Epithelial cell of esophagus (primary cell): ENCODE measurements at places on chromosomes 12 and 14.

DNA sequence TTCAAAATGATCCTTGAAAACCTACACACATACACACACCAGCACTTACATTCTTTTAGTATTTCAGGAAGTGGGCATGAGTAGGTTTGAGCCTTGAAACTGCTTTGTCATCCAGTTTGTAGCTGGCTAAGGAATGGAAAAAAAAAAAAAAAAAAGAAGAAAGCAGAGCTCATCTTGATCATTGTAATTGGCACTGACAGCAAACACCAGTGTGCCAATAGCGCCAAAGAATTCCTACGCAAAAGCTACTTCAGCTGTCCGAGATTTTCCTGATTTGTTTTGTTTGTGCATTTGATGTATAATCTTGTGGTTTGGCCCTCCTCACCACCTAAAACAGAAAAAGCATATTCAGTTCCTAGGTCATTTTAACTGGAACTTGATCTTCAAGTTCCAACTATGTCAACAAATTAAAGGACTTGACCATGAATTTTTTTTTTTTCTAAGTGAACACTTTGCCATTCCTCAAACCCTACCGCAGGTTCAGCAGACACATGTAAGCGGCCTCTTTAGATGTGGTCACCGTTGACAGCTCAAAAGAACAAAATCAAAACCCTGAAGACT lies 57.3 kb downstream of the FLRT2 start:
- DNase-seq = peak; percentile 70

DNA sequence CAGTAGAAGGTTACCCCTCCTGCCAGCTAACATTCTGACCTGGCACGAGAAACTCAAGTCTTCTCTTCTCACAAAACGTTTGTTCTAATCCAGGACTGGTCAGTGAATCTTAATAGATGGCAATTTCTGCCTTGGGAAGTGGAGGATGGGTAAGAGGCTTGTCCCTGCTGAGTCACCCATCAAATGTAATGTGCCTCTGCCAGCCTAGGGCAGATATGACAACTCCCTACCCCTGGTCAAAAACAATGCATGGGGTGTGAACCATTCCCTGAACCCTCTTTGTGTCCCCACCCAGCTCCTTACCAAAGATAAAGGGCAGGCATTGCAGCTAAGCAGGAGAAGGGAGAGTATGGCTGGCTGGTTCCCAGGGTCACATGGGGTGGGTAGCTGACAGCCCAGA lies 1052.9 kb downstream of the GALC start:
- peak; percentile 48 for DNase-seq

- no peak for DNase-seq
These were observed 97.8 kb downstream of the LLPH start for GRCh38 chr12:66032739-66033138.

DNA sequence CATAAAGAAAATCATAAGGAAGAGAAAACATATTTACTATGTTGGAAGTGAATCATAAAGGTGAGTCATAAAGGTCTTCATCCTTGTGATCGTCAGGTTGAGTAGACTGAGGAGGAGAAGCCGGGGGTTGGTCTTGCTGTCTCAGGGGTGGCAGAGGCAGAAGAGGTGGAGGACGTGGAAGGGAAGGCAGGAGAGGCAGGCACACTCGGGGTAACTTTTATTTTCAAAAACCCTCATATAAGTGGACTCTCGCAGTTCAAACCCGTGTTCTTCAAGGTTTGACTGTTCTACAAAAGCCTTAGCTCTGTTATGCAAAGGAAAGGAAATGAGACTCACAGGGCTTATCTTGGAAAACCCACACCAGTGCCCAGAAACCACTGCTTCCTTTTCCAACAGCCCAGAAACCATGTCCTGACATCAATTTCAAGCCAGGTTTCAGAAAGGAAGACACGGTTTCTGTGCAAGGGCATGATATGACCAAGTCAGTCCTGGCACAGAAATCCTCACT lies 14.0 kb downstream of the SMCO2 start:
- DNase-seq = peak; percentile 70

DNA sequence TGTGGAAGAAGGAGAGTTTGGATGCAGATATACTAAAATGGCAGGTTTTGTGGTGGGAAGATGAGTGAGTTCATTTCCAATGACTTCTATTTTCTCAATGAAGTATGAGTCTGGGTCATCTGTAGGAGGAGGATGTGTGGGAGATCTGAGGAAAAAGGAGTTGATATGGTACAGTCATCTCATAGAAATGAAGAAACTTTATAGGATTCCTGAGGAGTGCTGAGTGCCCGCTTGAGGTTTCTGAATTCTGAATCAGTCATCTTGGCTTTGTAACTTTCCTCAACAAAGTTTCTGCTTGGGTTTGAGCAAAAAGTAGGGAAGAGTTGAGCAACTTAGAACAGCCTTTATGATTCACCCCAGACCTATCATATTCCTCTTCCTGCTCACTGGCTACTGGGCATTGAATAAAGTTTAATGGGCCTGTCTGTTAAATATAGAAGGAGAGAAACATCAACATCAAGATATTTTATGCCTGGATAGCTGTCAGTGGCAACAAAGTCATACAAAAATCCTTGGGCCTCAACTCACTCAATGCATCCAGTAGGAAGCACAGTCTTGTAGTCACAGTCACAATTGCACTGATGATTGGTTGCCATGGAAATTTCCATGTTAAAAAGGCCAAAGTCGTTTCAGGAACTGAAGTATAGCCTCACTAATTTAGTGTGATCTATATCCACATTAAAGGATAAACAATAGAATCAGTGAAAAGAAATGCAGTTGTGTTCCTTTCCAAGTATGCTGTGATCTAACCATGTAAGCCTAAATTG lies 284.7 kb downstream of the DUSP6 start:
- DNase-seq = peak; percentile 90

GRCh38 chr12:32922546-32923297 lies 26.1 kb upstream of the PKP2 start:
- peak; percentile 71 for DNase-seq

DNA sequence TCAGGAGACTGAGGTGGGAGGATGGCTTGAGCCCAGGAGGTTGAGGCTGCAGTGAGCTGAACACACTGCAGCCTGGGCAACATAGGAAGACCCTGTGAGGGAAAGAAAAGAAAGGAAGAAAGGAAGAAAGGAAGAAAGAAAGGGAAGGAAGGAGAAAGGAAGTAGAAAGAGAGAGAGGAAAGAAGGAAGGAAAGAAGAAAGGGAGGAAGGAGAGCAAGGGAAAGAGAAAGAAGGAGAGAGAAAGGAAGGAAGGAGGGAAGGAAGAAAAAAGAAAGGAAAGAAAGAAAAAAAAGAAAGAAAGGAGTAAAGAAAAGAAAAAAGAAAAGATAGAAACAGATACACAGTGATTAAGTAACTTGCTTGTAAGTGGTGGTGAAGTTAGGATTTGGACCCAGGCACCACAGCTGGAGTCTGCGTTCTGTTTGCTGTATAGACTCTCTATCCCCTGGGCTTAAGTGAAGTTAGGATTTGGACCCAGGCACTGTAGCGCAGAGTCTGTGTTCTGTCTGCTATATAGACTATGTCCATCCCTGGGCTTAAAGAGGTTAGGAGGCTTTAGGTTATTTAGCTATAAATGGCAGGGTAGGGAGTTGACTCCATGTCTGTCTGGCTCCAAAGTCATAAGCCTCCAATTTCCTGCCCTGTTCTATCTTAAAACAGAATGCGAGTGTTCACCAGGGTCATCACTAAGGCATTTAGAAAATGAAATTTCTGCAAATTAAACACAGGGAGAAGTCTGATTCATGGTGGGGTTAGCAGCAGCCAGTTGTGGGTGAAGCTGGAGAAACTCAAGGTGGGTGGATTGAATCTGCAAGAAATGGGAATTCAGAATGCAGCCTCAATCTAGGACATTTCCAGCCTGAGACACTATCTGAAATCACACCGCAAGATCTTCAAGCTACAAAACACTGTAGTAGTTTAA lies 13.3 kb upstream of the C12orf75 start:
- DNase-seq = no peak

DNA sequence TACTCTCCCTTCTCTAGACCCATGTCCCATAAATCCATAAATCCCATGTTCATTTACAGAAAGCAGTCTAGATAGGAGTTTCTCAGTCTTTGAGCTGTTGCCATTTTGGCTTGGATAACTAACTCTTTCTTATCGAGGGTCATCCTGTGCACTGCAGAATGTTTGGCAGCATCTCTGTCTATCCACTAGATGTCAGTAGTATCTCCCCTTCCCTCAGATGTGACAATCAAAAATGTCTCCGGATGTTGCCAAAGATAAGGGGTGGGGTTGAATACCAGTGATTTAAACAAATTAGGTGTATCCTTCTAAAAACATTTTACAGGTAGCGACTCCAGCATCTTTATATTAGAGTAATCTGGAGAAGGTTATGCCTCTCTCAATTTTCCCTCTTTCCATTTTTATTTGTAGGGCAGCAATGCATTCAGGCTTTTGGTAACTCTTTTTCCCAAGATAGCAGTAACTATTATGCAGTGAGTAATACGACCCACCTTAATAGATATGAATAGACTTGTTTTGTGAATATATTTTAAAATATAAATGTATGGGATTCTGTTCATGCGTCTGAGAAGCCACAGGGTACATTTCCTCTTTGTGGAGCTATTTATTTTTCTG lies 100.7 kb downstream of the LRRK2 start:
- DNase-seq = peak; percentile 59

- no peak for DNase-seq
These were observed 253.1 kb downstream of the ANO6 start for GRCh38 chr12:45468751-45469615.

- no peak for DNase-seq
These were observed 73.6 kb downstream of the IQSEC3 start for GRCh38 chr12:140162-140561.

- DNase-seq = no peak
These were observed 160.5 kb upstream of the RASSF8 start for GRCh38 chr12:25797949-25798348.

GRCh38 chr12:28216016-28216415 lies 25.8 kb downstream of the CCDC91 start:
- no peak for DNase-seq

DNA sequence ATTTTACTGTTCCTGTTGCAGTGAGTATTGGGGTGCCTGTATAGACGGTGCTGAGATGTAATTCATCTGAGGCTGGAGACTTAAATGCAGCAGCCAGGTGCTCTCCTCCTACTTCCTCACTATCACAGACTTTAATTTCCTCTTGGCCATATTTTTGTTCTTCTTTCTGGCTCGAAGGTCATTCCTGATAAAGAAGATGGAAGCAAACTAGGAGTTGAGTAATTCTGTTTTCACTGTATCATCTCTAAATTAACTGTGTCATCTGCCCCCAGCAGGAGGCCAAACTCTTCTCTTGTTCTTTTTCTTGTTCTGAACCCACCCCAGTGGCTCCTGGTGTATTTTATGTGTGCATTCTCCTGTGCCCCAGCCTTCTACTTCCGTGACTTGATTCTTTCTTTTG lies 141.7 kb upstream of the ARHGAP5 start:
- no peak for DNase-seq

DNA sequence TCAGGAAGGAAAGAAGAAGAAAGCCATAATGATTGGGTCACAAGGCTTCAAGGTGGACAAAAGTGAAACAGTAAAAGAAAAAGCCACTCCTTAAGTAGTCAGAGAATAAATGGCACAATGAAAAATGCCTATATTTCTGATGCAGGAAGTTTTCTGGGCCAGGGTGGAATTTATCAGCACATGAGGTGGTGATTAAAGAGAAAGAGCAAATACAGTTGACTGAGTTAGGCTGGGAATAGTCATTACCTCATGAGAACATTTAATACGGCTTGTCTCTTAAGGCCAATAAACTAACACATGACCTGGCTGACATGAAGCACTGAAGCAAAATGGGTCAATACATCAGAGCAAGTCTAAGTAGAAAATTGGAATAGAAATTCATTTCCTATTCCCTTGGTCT lies 499.7 kb downstream of the TMTC2 start:
- DNase-seq = no peak

- peak; percentile 39 for DNase-seq
These were observed 14.4 kb downstream of the ART4 start for GRCh38 chr12:14828892-14829291.
